ENCODE measurements at places on chromosomes 4 and X. TPM values are rescaled to one million over a fixed set of nuclear protein-coding genes. Genes with fewer than 3 reads are reported as not detected.

- no peak for DNase-seq
These were observed 46.5 kb upstream of the FAT4 start for GRCh38 chr4:125268068-125268755.

DNA sequence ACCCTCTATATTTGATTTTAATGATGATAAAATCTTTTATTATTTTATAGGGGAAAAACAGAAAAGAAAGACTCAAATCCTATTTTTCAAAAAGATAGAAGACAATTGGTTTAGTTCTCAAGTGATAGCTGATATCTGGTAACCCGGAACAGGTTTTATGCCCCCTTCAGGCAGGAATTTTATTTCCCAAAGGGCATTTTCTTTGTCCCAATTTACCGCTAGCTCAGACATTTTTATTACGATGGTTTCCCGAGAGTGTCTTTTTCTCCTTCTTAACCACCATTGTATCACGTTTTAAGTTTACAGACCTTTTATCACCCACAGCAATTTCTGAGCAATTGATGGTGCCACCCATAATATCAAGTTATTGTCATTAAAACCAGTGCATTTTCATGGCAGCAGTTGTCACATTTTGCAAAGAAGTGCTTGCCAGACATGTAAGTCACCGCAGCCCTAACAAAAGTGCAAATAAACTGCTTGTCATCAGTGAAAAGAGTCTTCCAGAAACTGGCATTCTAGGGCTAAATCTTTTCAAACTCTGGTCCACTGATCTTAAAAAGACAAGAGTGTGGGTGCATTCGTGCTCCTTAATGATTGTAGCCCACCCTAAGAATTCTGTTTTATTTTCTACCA lies 204.8 kb upstream of the VCX start:
- DNase-seq: no peak

- DNase-seq: no peak
These were observed 162.9 kb upstream of the NOCT start for GRCh38 chr4:138852681-138853080.

DNA sequence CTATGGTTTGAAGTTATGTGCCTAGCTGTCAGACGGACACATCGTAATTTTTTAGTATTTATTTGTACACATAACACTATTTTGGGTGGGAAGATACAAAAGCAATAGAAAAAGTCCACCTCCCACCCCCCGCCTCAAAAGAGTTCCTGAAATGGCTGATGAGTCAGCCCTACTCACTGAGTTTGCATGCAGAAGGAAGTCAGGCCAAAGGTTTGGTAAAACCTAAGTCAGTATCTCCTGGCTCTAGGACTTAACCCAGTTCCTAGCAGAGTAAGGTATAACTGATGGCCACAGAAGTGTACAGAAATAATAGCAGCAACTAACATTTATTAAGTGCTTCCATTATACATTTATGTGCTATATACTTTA lies 2.9 kb upstream of the KLHL2 start:
- no peak for DNase-seq

GRCh38 chrX:30612250-30612655 lies 34.7 kb upstream of the TASL start:
- no peak for DNase-seq

DNA sequence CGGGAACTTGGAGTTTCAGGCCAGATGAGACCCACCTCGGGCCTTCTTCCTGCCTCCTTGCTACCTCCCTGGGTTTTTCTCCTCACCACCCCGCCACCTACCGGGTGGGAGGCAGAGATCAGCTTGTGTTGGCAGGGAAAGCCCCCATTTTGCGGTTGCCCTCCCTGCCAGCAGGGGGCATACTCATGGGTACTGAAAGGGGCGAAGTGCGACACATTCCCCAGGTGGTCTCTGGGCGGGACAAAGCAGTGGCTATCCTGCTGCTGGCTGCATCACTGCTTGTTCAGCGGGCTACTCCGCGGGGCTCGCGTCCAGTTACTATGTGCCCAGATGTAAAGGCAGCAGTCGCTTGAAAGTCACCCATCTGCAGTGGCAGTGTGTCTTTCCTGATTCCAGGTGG lies 330.3 kb downstream of the PDHA2 start:
- DNase-seq: no peak

Gene F11
- total RNA-seq: not detected

Gene TSPAN6
- total RNA-seq: 1.2 TPM

Gene GASK1B
- 0.58 TPM for total RNA-seq

Gene TCEANC
- total RNA-seq: 16.3 TPM

Gene OTC
- not detected for total RNA-seq

Gene ABCD1
- total RNA-seq: 6.7 TPM
